ENCODE measurements at places on chromosomes 11 and 22. TPM values are rescaled to one million over a fixed set of nuclear protein-coding genes. Genes with fewer than 3 reads are reported as not detected.

The CNGA4 gene
- not detected for total RNA-seq

- no peak for DNase-seq
Observed at GRCh38 chr22:35544189-35544588, 3.6 kb downstream of the RASD2 start.

- DNase-seq, result no peak
Observed at GRCh38 chr11:108037636-108038035, 28.9 kb downstream of the CUL5 start.

The CYP2D6 gene
- 6.7 TPM for total RNA-seq

The FXYD2 gene
- not detected for total RNA-seq

The NLRP14 gene
- not detected for total RNA-seq

The CTSW gene
- not detected for total RNA-seq

DNA sequence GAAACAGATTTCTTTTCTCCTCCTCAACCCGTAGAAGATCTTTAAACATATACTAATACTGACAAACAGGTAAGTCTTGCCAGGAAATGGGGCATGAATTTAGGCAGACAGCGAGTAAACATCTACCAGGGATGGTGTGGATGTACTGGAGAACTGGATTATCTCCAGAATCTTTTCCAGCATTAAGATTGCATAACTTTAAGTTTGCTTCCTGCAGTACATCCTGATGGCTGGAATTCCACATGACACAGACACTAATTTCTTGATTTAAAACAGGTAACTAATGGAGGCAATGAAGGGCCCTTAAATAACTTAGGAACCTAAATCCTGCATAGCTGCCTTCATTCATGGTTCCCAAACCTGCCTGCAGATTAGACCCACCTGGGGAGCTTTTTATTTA is 40.7 kb downstream of the JHY start:
- DNase-seq, result no peak
